8988T (cell line): ENCODE measurements at places on chromosomes 4 and X.

DNA sequence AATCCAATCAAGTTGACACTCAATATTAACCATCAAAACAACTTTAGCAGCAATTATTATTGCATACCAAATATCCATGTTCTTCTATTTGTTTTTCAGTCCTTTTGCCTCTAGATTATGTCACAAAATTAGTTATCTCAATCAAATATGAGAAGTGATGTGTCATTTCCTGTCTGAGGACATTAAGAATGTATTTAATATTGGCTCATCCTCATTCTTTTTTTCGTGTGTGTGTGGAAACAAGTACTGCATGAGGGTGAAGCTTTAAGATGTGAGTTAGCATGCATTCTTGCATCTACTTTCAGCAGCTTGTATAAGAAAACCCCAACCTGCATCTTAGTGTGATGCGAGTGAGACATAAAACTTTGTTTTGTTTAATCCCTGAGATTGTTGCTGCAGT, 301.4 kb downstream of the GRIA2 start:
- DNase-seq = no peak

DNA sequence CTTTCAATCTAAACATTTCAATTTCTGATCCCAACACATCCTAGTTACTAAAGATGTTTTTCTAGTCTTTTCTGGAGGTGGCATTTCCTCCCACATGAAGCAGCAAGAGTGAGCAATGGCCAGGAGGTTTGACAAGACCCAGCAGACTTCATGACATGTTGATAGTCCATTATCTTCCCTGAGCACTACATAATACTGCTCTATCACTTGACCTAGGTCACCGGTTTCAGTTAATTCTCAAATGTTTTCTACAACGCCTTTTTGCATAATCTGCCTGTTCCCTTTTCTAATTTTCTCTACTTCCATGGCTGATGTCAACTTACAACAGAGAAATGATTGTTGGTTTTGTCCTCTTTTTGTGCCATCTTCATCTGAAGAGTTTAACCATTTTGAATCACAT, 62.0 kb upstream of the GPRIN3 start:
- no peak for DNase-seq

GRCh38 chr4:147312376-147313046, 168.4 kb upstream of the EDNRA start:
- no peak for DNase-seq

DNA sequence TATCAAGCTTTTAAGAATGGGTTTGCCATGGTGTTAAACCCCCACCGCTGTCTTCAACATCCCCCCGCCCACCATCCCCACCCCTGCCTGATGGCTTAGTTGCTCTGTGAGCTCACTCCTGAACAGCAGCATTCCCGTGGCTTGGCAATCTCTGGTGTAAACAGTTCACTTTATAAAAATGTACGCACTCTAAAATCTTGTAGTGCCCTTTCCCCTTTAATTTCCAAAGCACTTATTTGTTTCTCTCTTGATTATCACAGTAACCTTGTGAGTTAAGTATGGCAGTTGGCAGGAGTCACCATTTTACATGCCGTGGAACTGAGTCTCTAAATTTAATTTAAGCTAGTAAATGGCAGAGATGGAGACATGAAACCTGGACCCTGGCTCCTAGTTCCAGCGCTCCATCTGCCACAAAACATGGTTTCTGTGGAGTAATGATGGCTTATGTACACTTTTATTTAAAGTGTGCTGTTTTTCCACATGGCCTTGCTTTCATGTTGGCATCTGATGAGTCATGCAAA, 123.1 kb downstream of the AFF1 start:
- no peak for DNase-seq
